ENCODE measurements at places on chromosomes 12 and 14.
A peak's percentile ranks its signal among the peaks of the same experiment; 100 is the strongest.

- no peak for DNase-seq
Observed at GRCh38 chr14:105737504-105738246, 211.3 kb downstream of the TMEM121 start.

DNA sequence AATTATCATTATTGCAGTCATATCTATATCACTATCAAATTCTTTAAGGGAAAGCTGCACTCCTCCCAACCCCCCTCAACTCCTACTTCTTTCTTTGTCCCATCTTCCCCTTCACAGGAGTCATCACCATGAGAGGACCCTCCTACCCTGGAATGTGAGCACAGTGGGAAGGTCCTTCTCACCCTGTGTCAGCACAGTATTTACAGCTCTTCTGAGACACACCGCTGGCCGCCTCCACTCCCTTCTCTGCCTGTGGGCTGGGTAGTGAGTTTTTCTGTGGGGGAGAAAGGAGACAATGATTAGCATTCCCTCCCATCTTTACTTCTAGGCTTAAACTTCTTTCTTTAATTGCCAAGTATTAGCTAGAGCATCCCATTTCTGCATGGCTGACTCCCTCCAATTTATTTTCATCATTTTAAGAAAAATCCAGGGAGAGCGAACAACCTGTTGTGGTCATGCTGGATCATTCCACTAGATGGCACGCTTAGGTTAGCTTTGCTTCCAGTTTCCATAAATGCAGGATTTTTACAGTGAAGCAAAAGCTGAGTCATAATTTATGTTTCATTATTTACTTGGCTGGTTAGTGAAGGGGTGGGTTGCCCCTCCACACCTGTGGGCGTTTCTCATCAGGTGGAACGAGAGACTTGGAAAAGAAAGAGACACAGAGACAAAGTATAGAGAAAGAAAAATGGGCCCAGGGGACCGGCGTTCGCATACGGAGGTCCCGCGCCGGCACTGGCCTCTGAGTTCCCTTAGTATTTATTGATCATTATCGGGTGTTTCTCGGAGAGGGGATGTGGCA, 188.5 kb downstream of the ALX1 start:
- DNase-seq = peak; percentile 42

- DNase-seq = no peak
Observed at GRCh38 chr12:51527966-51528365, 63.1 kb upstream of the SCN8A start.

- DNase-seq = no peak
Observed at GRCh38 chr12:2884810-2885209, 5.9 kb upstream of the TULP3 start.

- no peak for DNase-seq
Observed at GRCh38 chr12:4607056-4607455, 41.8 kb downstream of the AKAP3 start.

DNA sequence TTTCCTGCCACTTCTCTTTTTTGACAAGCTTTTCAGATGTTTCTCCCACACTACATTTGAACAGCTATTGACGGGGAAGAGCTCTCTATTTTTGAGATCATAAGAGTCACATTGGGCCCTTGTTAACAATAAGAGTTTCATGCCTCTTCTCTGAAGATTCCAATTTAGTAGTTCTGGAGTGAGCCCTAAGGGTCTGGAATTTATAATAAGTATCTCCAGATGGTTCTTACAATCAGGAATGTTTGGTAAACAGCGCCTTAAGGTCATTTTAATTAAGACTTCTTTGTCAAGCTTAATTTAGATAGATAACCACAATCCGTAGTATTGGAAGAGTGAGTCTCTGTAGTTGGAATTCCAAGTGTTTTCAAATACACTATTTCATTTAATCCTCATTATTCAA, 60.6 kb upstream of the HECTD1 start:
- no peak for DNase-seq

DNA sequence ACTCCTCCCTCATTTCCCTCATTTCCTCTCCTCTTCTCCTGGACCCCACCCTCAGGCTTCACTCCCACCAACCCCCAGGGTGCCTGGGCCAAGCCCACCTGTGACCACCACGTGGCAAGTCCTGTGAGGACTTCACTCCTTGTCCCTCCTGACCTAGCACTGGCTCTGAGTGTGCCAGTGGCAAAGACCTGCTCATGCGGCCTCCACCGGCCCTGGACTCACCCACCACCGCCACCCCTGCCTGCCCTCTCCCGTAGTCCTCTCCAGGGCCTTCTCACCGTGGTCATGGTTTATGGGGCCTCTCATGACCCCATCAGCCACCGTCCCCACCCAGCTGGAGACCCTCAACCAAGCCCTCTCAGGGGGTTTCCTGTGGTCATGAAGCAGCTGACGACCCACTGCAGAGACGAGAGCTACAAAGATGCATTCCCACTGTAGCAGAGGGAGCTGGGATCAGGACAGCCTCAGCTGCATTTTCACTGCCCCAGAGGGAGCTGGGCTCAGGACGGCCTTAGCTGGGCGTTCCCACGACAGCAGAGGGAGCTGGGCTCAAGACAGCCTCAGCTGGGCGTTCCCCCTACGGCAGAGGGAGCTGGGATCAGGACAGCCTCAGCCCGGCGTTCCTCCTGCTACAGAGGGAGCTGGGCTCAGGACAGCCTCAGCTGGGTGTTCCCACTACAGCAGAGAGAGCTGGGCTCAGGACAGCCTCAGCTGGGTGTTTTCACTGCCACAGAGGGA, 3.2 kb upstream of the C14orf180 start:
- DNase-seq = no peak

- DNase-seq = no peak
Observed at GRCh38 chr12:76346798-76347420, 1.3 kb downstream of the BBS10 start.

DNA sequence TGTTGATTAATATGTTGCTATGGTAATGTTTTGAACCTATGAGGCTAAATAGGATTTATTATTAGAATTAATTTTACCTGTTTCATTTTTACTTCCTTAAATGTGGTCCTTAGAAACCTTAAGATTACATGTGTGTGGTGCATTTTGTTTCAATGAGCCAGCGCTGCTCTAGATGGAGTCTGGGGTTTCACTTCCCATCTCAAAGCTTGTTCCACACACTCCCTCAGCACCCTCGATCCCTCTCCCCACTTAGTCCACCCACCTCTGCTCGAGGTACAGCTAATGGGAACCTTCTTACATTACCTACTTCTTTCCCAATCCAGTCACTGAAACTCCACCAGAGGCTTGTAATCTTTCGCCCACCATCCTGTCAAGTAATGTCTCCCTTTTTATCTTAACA, 205.2 kb downstream of the PAX9 start:
- no peak for DNase-seq

- no peak for DNase-seq
Observed at GRCh38 chr12:123445388-123446332, 9.2 kb upstream of the RILPL2 start.

GRCh38 chr12:93145086-93145485, 216.0 kb upstream of the EEA1 start:
- DNase-seq = no peak

- no peak for DNase-seq
Observed at GRCh38 chr12:56978397-56979138, 21.2 kb upstream of the RDH16 start.

GRCh38 chr14:68177728-68178127, 358.1 kb downstream of the RAD51B start:
- no peak for DNase-seq

DNA sequence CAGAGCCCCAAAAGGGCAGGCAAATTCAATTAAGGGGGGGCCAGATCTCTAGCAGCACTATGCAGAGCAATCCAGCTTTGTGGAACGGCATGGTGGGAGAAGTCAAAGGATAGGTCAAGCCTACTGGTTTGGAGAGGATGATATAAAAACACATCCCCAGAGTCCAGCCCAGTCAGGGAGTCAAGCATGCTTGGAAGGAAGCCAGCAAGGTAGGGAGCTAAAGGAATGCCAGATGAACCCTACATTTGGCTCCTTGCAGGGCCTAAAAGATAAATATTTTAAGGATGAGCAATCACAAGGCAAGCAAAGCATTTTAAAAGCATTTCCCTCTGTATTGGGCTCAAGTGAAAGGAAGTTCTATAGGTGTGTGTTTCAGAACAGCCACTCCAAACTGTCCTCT, 21.4 kb downstream of the KCTD10 start:
- no peak for DNase-seq

GRCh38 chr14:88668448-88669116, 105.7 kb downstream of the ZC3H14 start:
- no peak for DNase-seq

DNA sequence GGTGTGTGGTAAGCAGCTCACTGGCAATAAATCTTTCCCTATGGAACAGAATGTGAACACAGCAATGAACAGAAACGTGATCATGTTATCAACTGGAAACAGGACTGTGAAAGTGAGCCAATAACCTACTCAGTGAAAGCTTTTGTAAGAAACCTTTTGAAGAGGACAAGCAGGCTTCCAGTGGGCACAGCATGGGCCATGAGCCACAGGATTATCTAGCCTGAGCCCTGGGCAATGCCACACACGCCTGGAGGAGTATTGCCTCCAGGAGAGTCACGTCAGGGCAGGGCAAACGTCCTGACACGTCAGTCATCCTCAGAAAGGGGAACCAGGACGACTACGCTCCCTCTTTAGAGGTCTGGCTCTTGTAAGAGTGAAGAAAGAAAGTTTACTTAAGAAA, 32.3 kb downstream of the NRDE2 start:
- DNase-seq = no peak

DNA sequence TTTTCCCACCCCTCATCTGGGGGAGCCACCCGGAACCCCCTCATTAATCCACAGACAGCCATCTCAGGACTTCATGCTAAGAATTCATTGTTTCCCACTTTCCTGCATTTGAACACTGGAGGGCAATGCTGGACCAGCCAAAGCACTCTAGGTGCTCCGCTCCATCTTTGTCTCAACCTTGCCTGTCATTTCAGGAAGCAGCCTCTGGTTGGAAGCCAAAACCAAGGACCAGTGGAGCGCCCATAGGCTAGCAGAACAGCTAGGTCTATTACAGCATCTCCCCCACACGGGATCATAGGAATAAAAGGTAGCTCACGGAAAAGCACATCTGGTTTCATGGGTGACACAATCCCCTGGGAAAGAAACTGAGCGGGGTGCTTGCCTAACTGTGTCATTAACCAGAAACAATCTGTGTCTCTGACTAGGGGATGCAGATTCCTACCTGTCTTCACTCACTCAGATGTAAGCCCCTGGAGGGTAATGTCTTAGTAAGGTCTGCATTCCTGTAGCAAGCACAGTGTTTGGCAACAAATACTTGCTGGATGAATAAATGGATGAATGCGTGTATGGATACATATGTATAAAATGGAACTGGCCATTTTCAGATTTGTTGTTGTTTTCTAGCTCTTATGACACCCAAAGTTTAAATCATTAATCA, 197.0 kb downstream of the DAD1 start:
- peak; percentile 22 for DNase-seq

- DNase-seq = no peak
Observed at GRCh38 chr12:58288190-58288589, 346.8 kb downstream of the ATP23 start.

DNA sequence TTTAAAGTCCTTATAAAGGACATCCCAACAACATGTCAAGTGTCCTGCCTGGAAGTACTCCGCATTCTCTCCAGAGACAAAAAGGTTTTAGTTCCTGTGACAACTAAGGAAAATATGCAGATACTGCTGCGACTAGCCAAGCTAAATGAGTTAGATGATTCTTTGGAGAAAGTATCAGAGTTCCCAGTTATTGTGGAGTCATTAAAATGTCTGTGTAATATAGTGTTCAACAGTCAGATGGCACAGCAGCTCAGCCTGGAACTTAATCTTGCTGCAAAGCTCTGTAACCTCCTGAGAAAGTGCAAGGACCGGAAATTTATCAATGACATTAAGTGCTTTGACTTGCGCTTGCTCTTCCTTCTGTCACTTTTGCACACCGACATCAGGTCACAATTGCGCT, 40.2 kb downstream of the RIC8B start:
- no peak for DNase-seq

DNA sequence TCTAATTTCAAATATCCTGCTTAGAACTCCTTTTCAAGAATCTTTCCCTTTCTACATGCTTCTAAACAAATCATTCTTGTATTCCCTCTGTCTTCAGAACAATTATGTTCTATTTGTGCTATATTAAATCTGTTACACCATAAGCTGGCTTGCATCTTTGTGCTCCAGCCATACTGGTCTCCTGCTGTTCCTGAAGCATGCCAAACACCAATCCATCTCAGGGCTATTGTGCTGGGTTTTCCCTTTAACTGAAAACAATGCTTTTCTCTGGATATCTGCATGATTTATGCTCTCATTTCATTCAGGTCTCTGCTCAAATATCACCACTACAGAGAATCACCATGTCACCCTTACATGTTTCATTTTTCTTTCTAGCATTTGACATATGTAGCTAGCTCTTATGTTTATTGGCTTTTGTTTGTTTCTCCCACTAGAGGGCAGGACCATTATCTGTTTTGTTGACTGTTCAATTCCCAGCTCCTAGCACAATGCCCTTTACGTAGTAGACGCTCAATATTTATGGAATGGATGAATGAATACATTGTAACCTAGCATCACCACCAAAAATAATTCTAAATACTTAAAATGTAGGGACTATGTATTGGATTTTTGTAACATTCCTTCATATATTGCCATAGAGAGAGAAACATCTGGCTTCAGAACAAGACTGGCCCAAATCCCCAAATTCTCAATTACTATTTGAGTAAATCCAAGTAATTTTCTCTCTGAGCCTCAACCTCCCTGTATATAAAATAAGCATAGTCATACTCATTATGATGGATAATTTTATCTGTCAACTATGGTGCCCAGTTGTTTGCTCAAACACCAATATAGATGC, 302.0 kb upstream of the SYT1 start:
- no peak for DNase-seq

GRCh38 chr12:19203539-19204506, 74.3 kb downstream of the PLEKHA5 start:
- DNase-seq = no peak

DNA sequence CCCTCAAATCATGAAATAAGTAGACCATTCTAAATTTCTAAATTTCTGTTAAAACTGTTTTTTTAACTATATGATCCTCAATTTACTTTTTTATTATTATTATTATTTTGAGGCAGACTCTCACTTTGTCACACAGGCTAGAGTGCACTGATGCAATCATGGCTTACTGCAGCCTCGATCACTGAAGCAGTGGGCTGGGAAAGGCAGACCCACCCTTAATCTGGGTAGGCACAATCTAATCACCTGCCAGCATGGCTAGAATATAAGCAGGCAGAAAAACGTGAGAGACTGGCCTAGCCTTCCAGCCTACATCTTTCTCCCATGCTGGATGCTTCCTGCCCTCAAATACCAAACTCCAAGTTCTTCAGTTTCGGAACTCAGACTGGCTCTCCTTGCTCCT, 2.3 kb downstream of the ERO1A start:
- DNase-seq = no peak

GRCh38 chr12:122917507-122918121, 21.7 kb upstream of the VPS37B start:
- DNase-seq = no peak

DNA sequence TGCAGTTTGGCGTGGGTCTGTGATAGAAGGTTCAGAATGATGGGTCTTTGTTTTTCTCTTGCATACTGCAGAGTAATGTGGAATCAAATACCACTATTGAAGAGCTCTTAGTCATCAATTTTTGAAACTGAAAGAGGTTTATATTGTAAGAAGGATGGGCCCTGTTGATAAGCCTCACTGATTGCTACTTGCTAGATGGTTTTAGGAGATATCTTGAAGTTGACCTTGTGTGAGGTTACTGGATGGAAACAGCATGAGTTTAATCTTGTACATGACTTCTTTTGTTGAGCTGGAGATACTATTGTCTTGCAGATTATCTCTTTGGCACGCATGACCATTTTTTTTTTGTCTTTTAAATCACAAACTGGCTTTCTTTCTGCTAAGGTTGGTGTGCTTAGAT, 13.8 kb downstream of the BICD1 start:
- no peak for DNase-seq

- DNase-seq = no peak
Observed at GRCh38 chr12:132593938-132594358, 16.4 kb downstream of the LRCOL1 start.

- no peak for DNase-seq
Observed at GRCh38 chr12:125549836-125550235, 484.6 kb downstream of the AACS start.
